ENCODE measurements at places on chromosomes 12 and 14.

GRCh38 chr12:98464190-98464589, 51.2 kb upstream of the TMPO start:
- DNase-seq, result no peak

DNA sequence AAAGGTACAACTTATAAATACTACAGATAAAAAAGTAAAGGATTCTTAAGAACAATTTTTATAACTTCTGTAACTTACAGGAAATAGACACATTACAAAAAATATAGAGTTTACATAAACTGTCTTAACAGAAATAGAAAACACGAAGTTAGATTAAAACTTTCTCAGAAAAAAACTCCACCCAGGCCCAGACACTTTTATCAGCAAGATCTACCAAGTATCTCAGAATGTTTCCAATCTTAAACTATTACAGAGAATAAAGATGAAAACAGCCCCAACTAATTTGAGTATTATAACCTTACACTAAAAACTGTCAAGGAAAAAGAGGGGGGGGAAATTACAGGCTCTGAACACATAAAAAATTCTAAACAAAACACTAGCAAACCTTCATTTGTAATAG, 8.2 kb downstream of the ZFC3H1 start:
- no peak for DNase-seq

DNA sequence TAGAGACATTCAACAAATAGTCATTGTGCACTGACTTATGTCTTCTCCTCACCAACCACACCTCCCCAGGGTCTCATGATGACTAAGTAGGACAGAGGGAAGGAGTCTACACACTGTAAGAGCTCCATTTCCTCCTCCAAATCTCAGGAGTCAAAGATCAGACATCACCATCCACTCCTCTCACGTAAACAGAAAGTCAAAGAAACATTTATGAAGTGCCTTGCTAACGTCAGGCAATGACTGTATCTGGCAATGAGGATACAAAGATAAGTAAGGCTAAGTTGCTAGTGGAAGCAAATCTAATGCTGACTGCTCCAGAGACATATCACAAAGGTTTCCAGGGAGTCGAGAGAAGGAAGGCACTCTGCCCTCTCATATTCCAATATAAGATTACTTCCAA, 88.9 kb downstream of the SLC2A13 start:
- no peak for DNase-seq

- no peak for DNase-seq
Measured at GRCh38 chr14:92253381-92253894, 69.5 kb upstream of the SLC24A4 start.

GRCh38 chr14:23078692-23079116, 16.2 kb downstream of the ACIN1 start:
- DNase-seq, result no peak

DNA sequence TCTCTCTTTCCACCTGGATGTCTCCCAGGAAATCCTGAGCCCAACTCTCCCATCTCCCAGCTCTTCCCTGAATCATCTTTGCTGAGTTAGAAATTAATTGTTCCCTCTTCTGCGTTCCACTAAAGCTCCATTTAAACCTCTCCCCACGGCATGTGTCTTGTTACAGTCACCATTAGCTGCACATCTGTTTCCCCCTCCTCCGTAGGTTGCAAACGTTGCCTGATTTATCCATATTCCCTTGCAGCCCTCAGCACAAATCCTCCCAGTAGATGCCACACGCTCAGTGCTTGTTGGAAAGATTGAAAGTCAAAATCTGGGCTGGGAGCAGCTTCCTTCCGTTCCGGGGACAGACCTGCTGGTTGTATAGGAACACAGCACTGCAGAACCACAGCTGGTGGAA, 90.4 kb downstream of the SLC24A4 start:
- no peak for DNase-seq
